ENCODE measurements at places on chromosomes 2 and 18.

- DNase-seq, result no peak
Measured at GRCh38 chr2:54048117-54048785, 67.2 kb upstream of the ACYP2 start.

- DNase-seq, result no peak
Measured at GRCh38 chr18:55627007-55627406, 39.0 kb upstream of the TCF4 start.

GRCh38 chr18:29311580-29311979 lies 1134.7 kb upstream of the CDH2 start:
- DNase-seq, result no peak

- no peak for DNase-seq
Measured at GRCh38 chr2:19525313-19525712, 166.9 kb upstream of the OSR1 start.

DNA sequence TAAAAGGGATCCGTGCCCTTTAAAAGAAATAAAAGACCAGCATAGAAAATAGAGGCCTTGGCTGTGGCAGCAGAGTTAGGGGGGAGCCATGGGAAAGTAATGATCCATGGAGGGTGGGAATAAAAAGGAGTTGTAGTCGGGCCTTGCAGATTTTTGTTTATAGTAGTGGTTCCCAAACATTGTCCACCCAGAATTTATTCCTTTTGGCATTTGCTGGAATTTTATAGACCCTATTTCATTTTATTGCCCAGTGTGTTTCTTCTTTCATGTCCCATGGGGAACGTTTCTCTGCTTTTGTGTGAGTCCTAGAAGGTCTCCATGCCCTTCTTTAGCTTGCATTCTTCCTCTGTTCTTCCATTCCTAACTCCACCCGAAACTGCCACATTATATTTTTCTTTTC lies 222.2 kb downstream of the LTBP1 start:
- no peak for DNase-seq

DNA sequence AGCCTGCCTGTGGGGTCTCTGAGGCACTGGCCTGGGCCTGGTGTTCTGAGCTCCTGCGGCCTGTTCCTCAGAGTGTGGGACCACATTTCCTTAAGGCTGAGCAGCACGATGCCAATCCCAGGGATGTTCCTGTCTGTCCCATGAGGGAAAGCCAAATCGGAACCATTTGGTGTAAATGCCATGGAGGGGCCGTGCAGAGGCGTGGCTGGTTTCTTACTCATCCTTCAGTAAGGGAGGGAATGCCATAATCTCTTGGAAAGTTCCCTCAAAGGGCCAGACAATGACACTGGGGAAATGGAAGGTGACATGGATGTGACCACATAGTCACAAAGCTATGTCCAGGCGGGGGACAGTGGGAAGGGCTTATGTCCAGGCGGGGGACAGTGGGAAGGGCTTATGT lies 14.4 kb upstream of the PTMA start:
- DNase-seq, result no peak

DNA sequence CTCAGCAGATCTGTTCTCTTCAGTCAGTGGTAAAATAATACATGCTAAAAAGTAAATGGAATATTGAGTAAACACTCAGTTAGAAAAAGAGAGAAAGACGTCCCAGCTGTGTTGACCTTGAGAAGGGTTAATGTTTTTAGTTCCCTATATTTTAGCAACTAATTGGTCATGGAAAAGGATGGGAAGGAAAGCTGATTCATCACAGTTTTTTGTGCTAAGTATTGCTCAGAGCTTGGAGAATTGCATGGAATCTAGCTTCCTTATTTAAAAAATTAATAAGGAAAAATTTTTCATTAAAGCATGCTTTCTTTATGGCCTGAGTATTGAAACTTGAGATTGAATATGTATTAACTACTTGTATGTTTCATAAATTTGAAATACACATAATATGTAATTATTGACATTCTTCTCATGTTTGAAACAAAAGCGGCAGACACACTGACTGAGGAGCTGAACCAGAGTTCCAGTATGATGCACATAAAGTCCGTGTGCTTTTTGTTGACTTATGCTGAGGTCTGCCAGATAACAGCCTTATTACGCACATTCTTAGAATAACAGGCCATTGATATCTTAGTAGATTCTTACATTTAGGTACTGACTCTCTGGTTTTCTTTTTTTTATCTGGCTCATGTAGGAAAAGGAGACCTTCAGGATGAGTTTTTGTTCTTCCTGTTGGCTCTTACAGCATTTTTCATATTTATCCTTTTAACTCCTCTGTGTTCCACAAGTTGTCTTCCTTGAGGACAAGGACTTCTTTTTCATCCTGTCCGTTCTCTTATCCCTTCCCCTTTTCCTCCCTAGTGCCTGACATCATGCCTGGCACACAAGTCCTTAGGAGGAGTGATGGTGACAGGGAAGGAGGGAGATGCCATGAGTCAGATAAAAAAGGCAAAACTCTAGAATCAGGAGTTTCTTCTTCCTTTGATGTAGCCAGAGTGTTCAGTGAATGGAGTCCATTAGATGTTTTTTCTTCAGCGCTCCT lies 194.1 kb downstream of the PTPRM start:
- no peak for DNase-seq

DNA sequence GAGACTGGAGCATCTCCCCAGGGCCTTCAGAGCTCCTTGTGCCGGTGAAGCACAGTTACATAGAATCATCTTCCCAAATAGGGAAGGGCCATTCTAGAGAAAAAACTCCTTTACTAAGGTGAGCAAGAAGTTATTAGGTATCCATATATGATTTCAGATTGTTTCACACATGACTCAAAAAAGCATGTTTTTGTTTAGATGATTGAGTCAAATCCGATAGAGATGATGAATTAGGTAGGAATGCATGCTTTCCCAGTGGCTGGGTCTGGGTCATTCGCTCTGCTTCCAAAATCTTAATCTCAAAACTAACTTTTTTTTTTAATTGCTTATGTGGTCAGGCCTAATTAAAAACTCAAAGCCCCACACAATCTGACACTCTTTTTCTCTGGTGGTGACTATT lies 3.8 kb downstream of the NT5C1B start:
- no peak for DNase-seq

GRCh38 chr18:11183637-11184036 lies 34.3 kb upstream of the PIEZO2 start:
- DNase-seq, result no peak

- no peak for DNase-seq
Measured at GRCh38 chr2:105375001-105375561, 23.8 kb downstream of the FHL2 start.

DNA sequence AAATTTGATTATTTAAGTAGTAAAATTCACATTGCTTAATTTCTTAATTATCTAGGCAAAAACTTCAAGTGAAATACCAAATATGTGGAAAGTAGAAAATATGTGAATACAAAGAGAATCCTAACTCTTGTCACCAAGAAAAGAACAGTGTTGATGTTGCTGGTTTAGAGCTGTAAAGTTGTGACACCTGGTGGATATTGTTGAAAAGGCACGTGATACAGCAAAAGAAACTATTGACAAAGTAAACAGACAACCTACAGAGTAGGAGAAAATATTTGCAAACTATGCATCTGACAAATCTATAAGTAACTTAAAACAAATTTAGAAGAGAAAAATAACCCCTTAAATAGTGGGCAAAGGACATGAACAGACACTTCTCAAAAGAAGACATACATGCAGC lies 25.6 kb upstream of the ZC3H15 start:
- no peak for DNase-seq
